ENCODE measurements at places on chromosomes 16 and 17.

GRCh38 chr17:75645501-75645888 lies 12.3 kb downstream of the SMIM5 start:
- DNase-seq, result no peak

DNA sequence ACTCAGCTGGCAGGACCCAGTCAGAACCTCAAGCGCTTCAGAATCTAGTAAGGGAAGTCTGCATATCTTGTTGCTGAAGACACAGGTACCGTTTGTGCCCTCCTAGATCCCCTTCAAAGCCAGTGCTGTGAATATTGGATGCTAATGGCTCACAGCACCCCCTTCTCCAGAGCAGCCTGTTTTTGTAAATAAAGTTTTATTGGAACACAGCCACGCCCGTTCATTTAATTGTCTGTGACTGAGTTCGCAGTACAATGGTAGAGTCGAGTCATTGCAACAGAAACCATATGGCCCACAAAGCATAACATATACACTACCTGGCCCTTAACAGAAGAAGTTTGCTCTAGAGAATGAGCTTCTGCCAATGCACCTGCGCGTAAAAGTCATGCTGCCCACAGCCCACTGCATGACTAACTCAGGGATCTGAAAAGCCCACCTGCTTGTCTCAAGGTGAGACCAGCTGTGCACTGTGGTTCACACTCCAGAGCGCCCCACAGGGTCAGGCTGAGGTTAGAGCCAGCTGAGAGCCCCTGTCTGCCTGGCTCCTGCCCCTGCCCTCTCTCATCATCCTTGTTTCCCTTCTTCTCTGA lies 48.8 kb downstream of the AIPL1 start:
- no peak for DNase-seq

GRCh38 chr16:27242398-27242797 lies 26.2 kb downstream of the NSMCE1 start:
- no peak for DNase-seq

DNA sequence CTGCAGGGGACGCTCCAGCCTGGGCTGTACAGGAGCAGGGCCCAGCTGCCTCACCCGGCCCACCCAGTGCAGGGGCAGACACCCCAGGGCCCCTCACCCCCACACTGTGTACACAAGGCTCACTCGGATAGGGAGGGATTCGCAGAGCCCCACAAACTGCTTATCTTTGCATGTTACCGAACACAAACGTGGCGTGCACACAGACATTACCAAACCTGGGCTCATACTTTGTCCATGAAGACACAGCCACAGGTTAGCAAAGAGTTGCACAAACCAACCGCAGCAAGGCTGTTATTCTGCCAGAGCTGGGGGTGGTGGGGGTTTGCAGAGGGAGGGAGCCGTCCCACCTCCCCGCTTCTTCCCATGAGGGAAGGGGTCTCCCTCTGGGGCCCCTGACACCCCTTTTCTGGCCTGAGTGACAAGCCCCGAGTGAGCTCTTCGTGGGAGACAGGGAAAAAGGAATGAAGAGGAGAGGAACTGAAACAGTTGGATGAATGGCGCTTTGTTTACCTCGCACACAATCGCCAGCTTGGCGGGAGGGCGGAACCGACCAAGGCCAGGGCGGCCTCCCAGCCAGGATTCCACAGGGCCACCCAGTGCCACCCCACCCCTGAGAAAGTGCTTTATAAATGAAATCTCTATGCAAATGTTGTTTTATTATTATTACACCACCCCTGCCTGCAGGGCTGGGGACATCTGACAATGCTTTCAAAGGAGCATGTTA lies 434 bp upstream of the CPSF4L start:
- no peak for DNase-seq

DNA sequence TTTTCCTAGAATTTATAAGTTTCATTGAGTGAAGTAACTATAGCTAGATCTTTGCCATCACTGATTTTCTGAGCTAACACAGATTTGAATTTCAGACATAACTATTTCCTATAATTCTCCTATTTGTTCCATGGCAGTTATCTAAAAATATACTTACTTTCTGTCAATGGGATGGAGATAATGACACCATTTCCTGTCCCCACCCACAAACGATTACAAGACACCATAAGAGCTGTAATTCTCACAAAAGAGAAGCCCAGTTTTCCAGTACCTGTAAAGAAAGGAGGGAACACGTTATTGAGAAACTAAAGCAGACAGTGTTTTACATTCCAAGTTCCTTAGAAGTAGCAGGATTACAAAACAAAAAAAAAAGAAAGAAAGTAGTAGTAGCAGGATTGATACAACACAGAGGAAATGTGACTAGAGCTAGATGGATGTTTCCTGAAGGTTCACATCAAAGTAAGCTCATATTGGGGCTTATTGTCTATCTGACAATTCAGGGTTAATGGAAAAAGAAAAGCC lies 110.9 kb upstream of the TOB1 start:
- DNase-seq, result no peak

- no peak for DNase-seq
Measured at GRCh38 chr17:30696234-30696633, 128.3 kb downstream of the CRLF3 start.

- no peak for DNase-seq
Measured at GRCh38 chr17:82118815-82119380, 20.9 kb upstream of the FASN start.

GRCh38 chr16:85191341-85191965 lies 79.2 kb upstream of the CIBAR2 start:
- DNase-seq, result no peak

Measured in stimulated activated CD8-positive, alpha-beta memory T cell treated with anti-CD3 and anti-CD28 coated beads, Interleukin-4, amount 100 ng/mL, for 4 hours (primary cell).